Bladder microvascular endothelial cell (primary cell): ENCODE measurements at places on chromosomes 1 and 21. TPM values are rescaled to one million over a fixed set of nuclear protein-coding genes. Genes with fewer than 3 reads are reported as not detected.

Gene SRGAP2B
- total RNA-seq, result 36.6 and 80.5 TPM in 2 replicates

Gene DYNLT4
- total RNA-seq, result 0.25 and 0.32 TPM in 2 replicates

Gene HTR6
- total RNA-seq, result not detected in 2 replicates

Gene NBPF4
- total RNA-seq, result not detected in 2 replicates

Gene ZNF683
- total RNA-seq, result not detected in 2 replicates

Gene SERINC2
- 1.6 and 11.8 TPM in 2 replicates for total RNA-seq

Gene NPR1
- 19.4 and 30.6 TPM in 2 replicates for total RNA-seq

Gene MACF1
- total RNA-seq, result 221 and 695 TPM in 2 replicates

Gene COL8A2
- 0.16 and 1.8 TPM in 2 replicates for total RNA-seq

Gene CELA3A
- total RNA-seq, result not detected in 2 replicates

Gene CRABP2
- not detected in 2 replicates for total RNA-seq

Gene GSTM5
- total RNA-seq, result not detected in 2 replicates

Gene FCRL6
- not detected in 2 replicates for total RNA-seq

Gene GNAI3
- total RNA-seq, result 11.5 and 18.3 TPM in 2 replicates

Gene PLXNA2
- 43.1 and 177 TPM in 2 replicates for total RNA-seq

Gene TTLL7
- 1.5 and 3.8 TPM in 2 replicates for total RNA-seq

Gene DNASE2B
- total RNA-seq, result under 0.01 TPM in 1 of 2 replicates, not detected in the other

Gene FBLIM1
- total RNA-seq, result 58.6 and 268 TPM in 2 replicates

Gene GPR161
- 11.2 and 32.2 TPM in 2 replicates for total RNA-seq

Gene RLF
- total RNA-seq, result 11.2 and 25.4 TPM in 2 replicates

Gene RPTN
- under 0.01 TPM in 1 of 2 replicates, not detected in the other for total RNA-seq

Gene TRAF3IP3
- not detected in 2 replicates for total RNA-seq
